ENCODE measurements at places on chromosomes 2 and 18.
A peak's percentile ranks its signal among the peaks of the same experiment; 100 is the strongest.

- no peak for DNase-seq
Measured at GRCh38 chr18:13624563-13625237, 101.7 kb downstream of the FAM210A start.

- no peak for DNase-seq
Measured at GRCh38 chr2:79723830-79724229, 211.0 kb downstream of the CTNNA2 start.

- no peak for DNase-seq
Measured at GRCh38 chr2:108975613-108976435, 13.2 kb downstream of the EDAR start.

DNA sequence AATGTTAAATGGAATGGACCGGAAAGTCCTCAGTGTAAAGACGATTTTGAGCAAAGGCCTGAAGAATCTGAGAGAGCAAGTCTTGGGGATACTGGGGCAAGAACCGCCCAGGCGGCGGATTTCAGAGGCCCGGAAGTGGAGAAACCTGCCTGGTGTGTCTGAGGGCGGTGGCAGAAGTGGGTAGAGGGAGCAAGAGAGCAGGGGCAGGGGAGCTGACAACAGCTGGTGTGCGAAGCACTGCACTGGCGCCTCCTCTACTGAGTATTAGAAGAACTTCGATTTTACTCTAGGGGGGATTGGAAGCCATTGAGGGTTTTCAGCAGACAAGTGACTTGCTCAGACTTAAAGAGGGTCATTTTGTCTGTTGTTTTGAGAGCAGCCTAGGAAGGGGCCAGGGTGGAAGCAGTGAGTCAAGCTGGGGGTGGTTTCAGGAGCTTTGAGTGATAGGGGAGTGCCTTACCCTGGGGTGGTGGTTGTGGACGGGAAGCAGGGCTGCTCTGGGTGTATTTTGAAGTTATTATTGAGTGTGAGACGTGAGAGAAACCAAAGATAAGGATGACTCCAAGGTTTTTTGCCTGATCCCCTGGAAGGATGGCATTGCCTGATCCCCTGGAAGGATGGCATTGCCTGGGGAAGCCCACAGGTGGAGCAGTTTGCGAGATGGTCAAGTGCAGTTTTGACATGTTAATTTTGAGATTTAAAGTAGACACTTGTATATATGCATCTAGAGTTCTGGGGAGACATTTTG is 52.5 kb downstream of the ZNF236 start:
- no peak for DNase-seq

DNA sequence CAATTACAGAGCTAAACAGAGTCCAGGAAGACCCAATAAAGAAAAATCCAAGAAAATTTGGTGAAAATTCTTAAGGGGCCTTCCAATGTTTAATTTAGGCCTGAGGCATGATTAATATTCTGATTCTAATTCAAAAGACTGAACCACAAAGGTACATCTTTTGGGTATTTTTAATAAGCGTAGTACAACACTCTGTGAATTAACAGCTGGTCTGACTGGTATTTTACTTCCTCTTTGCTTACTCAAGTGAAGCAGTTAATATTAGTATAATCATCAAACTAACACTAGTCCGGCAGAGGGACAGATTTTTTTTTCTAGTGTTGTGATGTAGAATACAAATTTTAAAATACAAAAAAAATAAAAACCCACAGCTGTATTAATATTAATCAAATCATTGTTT is 652.9 kb downstream of the NR4A2 start:
- no peak for DNase-seq

- no peak for DNase-seq
Measured at GRCh38 chr2:104474716-104475115, 379.2 kb upstream of the POU3F3 start.

DNA sequence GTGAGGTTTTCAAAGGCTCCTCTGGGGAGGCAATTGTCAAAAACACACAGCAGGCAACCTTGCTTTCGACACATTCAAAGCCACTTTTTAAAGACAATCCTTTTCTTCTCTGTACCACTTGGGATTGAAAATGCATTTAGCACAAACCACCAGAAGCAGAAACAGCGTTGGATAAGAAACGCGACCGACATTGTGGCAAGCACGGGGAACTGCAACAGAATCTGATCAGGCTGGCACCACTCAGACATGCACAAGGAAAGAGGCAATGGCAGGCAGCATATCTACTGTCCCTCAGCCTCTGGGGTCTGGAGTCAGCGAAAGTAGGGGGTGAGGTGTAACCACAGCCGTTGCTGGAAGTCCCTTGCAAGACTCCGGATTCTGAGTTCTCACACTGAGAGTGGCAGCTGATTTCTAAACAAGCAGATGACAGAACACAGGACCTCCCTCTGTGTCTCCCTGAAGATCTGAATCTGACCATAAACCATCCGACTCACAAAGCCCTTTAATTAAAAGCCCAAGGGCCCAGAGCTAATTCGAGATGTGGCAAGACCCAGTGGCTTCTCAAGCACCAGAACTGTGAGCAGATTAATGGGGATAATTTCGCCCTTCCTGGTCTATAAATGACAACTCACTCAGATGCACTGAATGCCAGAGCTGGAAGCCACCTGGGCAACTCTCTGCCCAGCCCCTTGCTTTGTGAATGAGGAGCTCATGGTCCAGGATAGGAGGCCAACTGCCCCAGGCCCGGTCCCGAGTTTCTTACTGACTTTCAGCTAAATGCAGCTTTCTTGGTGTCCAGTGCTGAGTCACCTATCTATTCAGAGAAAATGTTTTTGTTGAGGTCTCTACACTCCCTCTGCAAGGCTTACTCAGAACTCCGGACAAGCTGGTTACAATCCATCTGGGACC is 29.6 kb downstream of the CYRIA start:
- no peak for DNase-seq

DNA sequence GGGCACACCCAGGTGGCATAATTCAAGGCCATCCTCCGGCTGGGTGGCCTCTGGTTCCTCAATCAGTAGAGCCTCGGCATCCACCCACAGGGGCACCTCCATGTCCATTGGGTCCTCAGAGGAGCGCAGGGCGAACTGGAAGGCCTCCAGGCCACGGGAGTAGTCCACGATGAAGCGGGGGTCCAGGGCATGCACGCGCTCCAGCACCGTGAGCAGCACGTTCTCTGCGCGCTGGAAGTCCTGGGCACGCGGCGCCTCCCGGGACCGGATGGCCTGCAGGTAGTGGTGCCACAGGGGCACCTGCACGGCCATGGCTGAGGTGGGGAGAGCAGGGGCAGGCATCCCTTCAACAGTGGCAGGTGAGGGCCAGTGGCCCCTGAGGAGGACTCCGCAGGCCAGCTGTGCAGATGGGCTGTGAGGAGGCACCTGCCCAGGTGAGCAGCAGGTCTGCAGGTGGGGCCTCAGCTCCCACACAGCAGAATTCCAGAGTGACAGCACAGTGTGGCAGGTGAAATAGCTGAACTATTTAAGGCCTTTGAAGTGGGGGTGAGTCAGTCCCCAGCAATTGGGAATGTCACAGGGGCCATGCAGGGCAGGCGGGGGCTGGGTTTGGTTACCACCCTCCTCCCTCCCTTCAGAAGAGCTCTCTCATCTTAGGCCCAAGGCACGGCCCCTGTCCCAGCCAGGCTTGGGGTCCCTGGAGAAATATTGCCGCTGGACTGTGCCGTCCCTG is at the start of gene MAB21L4:
TSS of gene MAB21L4 (minus strand) at position 501 of the 733 bp plus-strand sequence. CDS start at position 342, 159 bp downstream.
- no peak for DNase-seq

- no peak for DNase-seq
Measured at GRCh38 chr2:228735697-228736096, 535.4 kb downstream of the PID1 start.

DNA sequence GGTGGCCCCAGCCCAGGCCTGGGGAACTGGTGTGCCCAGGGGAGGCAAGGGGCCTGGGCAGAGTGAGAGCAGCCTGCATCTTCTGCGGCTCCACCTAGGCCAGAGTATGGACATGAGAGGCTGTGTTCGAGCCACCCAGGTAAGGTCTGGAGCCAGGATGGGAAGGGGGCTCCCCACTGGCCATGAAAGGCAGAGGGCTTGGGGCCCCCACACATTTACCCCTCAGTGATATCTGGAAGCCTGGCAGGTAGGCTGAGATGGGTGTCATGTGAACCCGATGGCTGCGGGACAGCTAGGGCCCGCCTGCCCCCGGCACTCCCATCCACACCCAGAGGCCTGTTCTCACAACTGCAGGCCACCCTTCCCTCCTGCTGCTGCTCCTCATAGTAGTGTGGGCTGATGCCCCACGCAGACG is 13.2 kb downstream of the ADRA2B start:
- peak; percentile 10 for DNase-seq

DNA sequence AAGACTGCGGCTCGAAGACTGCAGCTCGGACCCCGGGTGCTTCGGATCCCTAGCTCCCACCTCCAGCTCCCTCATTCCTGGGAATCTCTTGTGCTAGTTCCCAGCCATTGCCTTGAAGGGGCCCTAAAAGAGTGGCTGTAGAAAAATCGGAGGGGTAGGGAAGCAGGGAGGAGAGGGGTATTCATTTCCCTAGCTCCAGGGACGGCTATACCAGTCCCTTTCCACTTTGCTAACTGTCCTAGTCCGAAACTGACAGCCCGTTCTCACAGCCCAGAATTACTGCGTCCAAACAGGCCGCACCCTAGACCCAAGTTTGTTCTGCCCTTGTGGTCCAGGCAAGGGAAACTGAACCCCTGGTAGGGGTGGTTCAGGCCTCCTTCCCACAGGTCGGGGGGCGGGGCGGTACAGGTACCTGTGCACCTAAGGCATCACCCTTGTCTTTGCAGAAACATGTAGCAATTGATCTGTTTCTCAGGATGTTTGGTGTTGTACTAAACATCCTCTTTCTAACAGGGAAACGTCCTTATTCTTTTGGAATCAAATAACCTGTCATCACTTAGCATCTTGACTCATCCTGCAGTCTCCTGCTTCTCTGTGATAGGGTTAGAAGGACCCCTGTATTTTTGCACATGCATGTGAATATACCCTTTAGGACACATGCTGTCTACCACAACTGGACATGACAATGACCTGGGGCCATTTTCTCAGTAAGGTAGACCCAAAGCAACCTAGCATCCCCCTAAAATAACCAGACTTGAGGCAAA is 4.0 kb downstream of the EMX1 start:
- DNase-seq, result peak; percentile 10

- no peak for DNase-seq
Measured at GRCh38 chr18:5197032-5197434, at the start of gene AKAIN1. Gene AKAIN1, minus strand, starts transcription at chr18:5197257. Its CDS starts 204 bp downstream, at chr18:5197053.

DNA sequence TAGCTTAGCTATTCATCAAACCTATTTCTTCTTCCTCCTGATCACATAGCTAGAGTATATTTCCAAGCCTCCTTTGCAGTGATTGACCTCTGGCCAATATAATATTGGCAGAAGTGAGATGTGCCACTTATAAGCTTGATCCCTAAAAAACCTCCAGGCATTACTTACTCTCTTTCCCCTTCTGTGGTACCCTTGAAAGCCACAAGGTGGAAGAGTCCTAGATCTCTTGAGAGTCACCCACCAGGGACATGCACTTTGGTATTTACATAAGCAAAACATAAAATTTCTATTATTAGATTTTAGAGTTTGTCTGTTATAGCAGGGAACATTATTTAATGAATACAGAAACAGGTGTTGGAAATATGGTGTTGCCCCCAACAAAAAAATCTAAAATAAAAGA is 112.0 kb downstream of the EXOC6B start:
- no peak for DNase-seq

- DNase-seq, result no peak
Measured at GRCh38 chr2:133489641-133490410, 78.4 kb downstream of the NCKAP5 start.

- no peak for DNase-seq
Measured at GRCh38 chr18:49845629-49846360, 32.5 kb upstream of the ACAA2 start.

GRCh38 chr2:224208443-224208842 is 169.4 kb upstream of the SERPINE2 start:
- no peak for DNase-seq

- DNase-seq, result no peak
Measured at GRCh38 chr18:36405611-36406010, 108.1 kb downstream of the FHOD3 start.

GRCh38 chr2:9419541-9419940 is 3.8 kb downstream of the ITGB1BP1 start:
- no peak for DNase-seq

- DNase-seq, result no peak
Measured at GRCh38 chr2:149645391-149645790, 57.8 kb upstream of the MMADHC start.

- no peak for DNase-seq
Measured at GRCh38 chr2:190938771-190939335, 58.2 kb downstream of the GLS start.

- no peak for DNase-seq
Measured at GRCh38 chr18:14769381-14769780, 21.4 kb downstream of the ANKRD30B start.

DNA sequence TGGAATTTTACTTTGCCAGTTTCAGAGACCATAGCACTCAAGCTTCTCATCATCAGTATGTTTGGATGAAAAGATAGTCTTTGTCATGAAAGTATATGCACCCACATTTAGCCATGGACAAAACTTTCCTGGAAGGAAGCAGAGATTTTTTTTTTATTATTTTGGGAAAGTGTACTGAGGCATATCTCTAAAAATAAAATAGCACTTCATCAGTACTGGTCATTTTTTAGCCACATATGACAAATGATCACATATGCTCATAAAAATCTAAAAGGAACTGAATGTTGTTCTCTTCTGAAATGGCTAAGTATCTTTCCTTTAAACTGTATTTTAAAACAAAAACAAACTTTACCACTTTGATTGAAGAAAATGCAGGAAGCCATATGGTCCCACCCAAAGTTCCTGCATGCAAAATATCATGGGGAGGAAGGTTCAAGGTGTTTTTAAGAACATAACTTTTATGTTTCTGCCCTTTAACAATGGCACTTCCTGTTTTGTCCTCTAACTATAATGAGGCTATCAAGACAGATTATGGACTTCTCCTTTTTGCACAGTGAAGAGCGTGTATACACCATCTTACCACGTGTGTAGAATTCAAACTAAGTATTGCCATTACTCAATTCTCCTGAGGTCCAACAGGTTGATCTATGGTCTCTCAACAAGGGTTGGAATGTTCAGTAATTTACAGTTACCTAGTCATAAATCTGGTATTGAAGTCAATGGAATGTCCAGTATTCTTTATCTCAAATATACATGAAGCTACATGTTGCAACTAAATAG is 77.1 kb upstream of the SLC39A10 start:
- DNase-seq, result no peak

DNA sequence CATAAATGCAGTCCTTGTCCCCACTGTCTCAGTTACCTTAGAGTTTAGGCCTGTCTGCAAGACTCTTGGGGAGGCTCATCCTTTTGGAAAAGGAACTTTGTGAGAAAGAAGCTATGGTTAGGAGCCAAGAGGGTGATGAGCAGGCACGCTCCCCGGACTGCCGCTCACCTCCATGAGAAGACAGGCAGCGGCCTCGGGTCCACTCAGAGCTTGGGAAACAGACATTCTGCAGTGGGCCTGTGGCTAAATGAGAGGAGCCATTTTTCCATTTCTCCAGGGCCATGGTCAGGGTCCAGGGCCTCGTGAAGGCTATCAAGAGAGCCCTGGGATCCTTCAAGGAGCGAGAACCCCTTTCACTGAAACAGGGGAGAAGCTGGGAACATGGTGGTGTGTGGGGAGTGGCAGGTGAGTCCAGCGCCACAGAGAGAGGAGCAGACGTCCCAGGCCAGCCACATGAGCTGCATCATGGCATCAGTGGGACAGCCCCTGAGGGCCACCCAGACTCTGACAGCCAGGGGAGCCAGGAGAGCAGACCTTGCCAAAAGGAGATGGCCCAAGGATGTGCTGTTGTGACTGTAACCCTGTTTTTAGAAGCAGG is 4.0 kb upstream of the TEX51 start:
- no peak for DNase-seq

Measured in CD4-positive, alpha-beta T cell treated with Interleukin-15 for 1 hour (primary cell).